ENCODE measurements at places on chromosomes 2 and 18.

DNA sequence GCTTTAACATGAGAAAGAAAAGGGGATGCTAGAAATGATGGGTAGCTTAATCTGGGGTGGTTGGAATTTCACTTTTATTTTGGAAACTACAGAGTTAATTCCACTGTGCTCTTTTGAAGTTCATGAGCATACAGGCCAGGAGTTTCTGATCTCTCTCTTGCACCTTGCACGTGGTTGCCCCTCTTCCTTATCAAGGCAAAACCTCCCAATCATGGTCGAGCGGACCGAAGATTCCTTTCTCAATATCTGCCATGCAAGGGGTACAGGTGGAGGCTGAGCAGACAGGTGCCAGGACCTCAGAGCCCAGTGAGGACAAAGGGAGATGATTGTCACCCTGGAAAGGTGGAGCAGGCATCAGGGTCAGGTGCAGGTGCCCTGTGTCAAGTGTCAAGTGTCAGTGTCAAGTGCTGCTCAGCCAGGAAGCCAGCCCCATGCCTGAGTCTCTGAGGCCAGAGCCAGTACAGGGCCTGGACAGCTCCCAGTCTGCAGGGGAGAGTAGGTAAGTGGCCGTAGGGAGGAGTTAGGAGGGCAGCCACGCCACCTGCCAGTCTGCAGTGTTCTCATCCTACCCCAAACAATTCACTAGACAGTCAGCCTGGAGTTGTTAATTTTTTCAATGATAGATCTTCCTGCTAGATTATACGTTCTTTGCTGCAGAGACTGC is 42.2 kb downstream of the LPIN1 start:
- DNase-seq = no peak

GRCh38 chr2:216195565-216196029 is 86.4 kb downstream of the XRCC5 start:
- no peak for DNase-seq

DNA sequence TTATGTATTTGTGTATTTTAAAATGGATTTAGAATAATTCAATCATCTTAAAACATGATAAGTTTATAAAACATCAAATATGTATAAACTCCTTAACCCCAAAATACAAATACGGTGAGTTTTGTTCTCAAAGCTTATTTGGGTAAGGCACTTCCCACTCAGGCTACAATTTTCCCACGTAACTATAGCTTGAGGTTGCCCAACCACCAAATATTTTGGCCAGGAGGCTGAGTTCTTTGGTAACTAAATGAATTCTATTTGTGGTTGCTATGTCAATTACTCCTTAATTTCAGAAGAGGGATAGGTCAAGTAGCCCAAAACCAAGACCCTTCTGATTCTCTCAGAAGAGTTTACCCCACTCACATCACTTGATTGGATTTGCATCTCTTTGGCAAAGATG is 70.4 kb downstream of the MYL12B start:
- no peak for DNase-seq

DNA sequence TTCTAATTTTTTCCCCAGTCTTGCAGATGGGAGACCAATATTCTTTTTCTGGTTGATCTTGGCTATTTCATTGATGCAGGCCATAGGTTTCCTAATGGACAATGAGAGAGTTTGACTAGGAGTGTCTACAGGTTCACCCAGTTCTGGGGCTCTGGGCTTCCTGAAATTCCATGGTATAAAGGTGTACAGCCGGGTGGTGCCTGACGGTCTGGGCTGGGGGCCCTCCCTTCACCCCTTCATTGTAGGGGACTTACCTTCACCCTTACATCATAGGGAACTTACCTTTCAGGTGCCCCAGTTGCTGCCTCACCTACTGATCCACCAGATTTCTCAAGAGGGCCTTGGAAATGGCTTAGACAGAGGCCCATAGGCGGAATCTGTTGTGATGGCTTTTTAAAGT is 13.0 kb upstream of the LAPTM4A start:
- no peak for DNase-seq

Data from NCI-H187 (cell line).